Activated CD8-positive, alpha-beta memory T cell treated with anti-CD3 and anti-CD28 coated beads for 4 hours (primary cell): ENCODE measurements at places on chromosomes 11 and 22.

DNA sequence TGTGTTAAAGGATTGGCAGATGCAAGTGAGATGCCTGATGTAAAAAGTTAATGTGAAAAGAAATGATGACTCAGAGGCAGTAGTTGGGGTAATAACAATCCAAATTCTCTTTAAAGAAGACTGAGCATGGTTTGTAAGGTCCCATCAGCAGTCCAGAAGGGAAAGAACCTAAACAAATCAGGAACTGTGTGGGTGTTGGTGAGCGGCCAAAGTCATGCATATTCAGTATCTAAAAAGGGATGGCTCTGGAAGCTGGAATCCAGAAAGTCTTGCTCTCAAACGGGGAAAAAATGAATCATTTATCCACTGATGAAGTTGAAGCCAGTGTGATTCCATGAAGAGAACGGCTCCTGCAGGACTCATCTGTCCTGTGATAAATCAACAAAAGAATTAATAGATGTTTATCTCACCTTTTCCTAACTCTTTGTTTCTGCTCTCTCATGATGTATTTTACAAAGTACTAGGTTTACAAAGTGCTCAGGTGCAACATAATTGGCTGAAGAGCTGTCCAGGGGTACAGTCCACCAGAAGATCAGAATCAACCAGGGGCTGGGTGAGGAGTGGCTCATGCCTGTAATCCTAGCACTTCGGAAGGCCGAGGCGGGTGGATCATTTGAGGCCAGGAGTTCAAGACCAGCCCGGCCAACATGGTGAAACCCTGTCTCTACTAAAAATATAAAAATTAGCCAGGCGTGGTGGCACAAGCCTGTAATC, 20.5 kb upstream of the SORL1-AS1 start:
- DNase-seq = no peak

DNA sequence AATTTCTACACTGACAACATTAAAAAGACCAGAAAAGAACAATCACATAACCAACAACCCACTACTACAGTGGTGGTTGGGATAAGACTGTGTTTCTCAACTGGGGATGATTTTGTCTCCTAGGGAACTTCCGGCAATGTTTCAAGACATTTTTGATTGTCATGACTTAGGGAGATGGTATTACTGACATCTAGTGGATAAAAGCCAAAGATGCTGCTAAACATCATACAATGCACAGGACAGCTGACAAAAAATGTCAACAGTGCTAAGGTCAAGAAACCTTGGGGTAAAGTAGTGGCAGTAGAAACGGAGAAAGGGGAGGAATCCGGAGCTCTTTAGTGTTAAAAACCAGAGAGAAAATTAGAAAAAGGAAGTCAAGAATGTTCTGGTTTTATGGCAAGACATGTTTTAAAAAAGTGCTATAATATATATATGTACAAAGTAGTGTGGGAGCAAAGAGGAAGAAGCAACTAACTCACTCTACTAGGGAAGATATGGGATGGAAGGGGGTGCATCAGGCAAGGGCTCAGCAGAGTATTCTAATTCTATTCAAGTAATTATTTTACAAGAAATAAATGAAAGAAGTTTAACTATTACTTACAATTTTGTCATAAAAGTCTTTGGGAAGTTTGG, 37.2 kb downstream of the CKAP5 start:
- DNase-seq = no peak

DNA sequence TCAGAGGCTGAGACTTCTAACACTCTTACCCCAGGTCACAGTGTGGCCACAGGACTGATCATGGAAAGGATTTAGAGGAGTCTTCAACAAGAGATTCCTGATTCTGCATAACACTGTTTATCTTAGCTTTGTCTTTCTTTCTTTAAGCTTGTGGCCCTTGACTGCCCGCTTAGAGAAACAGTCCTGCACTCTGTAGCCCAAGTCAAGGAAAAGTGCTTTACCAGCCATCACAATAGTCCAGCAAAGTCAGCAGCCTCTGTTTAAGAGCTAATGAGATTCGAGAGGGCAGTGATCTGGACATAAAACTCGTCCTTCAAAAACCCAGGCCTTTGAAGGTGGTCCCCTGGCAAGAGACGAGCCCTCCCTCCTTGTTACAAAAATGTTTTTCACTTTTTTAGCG, 30.0 kb downstream of the PRDM10 start:
- DNase-seq = no peak

DNA sequence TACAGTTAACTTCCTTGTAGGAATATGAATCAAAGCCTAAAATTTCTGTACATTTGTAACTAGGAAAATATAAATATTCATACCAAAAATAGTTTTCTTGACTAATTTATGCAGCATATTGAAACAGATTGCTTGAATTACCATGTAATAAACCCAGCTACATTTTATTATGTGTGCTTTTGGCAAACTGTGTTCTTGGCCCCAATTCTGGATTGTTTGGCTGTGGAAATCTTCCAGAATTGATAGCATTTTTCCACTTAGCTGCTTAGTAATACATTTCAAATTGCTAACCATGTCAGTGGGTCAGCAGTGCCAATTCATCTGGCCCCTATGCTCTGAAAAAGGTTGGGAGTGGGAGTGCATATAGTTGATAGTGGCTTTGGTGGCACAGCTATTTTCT, 32.3 kb downstream of the PDHX start:
- no peak for DNase-seq

DNA sequence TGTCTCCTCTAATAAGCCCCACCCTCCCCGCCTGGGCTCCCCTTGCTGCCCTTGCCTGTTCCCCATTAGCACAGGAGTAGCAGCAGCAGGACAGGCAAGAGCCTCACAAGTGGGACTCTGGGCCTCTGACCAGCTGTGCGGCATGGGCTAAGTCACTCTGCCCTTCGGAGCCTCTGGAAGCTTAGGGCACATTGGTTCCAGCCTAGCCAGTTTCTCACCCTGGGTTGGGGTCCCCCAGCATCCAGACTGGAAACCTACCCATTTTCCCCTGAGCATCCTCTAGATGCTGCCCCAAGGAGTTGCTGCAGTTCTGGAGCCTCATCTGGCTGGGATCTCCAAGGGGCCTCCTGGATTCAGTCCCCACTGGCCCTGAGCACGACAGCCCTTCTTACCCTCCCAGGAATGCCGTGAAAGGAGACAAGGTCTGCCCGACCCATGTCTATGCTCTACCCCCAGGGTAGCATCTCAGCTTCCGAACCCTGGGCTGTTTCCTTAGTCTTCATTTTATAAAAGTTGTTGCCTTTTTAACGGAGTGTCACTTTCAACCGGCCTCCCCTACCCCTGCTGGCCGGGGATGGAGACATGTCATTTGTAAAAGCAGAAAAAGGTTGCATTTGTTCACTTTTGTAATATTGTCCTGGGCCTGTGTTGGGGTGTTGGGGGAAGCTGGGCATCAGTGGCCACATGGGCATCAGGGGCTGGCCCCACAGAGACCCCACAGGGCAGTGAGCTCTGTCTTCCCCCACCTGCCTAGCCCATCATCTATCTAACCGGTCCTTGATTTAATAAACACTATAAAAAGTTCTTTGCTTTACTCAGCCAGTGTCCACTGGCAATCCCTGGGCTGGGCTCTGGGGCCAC, 14.4 kb downstream of the TSKU start:
- no peak for DNase-seq

GRCh38 chr22:39724857-39725256, 154.3 kb downstream of the CACNA1I start:
- no peak for DNase-seq

GRCh38 chr11:103851166-103851651, 185.2 kb upstream of the DDI1 start:
- no peak for DNase-seq

DNA sequence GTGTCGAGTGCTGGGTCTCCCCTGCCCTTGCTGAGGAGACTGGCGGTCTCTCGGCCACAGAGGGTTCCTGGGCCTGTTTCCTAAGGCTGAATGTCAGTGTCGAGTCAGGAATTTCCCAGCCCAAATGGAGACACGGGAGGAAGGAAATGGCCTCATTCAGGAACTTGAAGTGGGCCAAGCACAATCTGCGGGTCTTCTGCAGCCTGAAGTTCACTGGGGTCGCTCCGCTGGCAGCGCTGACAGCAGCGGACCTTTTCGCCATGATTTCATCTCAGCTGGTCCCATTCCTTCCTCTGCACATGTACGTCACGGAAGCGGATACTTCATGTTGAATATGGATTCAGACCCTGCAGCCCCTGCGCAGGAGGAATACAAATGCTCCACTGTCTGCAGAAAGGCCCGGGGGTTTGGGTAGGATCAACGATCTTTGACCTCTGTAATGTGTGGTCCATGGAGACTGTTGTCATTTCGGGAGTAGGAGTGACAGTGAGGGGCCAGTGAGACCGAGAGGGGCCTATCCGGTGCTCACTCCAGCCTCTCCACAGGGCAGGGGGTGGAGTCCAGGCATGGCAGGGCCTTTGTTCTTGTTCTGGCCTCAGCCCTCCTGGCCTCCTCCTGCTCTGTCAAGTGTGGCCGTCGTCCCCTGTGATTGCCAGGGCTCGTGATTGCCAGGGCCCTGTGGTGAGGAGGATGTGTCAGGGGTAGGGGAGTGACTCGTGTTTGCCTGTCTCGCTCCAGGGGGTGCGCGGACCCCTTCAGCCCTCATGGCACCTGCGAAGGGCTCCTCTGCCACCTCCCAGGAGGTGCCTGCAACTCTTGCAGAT, 402.3 kb downstream of the TBC1D22A start:
- no peak for DNase-seq

DNA sequence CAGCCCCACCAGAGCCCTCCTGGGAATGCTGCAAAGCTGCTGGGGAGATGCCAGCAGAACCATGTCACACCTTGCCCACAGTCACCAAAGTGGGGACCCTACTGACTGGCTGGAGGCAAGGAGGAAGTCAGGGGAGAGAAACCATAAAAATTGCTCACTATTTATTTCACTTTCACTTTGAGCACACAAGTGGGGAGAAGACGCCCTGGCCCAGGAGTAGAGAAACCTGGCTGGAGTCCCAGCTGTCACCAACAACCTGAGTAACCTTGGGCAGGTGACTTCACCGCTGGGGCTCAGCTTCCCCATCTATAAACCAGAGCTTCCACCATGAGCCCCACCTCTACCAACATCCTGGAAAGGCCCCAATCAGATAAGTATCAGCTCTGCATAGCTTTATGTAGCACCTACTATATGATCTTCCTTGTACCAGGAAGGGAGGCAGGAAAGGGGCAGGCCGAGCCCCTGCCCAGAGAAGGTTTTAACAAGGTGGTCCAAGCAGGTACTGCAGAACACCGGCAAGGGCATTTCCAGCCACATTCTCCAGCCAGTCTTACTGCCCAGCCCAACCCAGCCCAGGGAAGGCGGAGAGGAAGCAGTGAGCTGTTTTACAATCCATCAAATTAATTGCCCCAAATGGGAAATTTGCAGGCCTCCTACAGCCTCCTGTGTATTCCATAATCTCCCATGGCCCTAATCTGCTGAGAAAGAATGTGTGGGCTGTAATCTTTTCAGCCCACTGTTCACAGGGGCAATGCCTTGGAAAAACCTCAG, 27.6 kb downstream of the PLEKHA7 start:
- peak; percentile 5 for DNase-seq
